HTR-8/SVneo (cell line): ENCODE measurements at places on chromosomes 2 and 18.

GRCh38 chr2:219684721-219685689, 57.6 kb downstream of the SLC4A3 start:
- no peak for DNase-seq

DNA sequence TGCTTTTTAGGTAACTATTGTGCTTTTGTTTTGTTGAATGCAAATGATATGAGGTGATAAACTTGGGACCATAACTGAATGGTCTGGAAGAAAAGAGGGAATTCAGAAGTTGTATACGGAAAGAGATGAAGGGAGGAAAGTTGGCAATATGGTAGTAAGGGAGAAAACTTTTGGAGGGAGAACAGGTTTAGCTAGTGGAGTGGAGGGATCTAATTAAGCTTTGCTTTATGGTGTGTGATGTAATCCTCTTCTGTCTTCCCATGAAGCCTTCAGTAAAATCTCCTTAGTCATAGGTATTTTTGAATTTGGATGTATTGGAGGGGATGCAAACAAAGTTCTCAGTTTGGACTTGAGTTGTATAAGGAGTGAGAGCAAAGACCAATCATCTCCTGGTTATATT, 20.2 kb upstream of the RAB10 start:
- DNase-seq, result no peak

DNA sequence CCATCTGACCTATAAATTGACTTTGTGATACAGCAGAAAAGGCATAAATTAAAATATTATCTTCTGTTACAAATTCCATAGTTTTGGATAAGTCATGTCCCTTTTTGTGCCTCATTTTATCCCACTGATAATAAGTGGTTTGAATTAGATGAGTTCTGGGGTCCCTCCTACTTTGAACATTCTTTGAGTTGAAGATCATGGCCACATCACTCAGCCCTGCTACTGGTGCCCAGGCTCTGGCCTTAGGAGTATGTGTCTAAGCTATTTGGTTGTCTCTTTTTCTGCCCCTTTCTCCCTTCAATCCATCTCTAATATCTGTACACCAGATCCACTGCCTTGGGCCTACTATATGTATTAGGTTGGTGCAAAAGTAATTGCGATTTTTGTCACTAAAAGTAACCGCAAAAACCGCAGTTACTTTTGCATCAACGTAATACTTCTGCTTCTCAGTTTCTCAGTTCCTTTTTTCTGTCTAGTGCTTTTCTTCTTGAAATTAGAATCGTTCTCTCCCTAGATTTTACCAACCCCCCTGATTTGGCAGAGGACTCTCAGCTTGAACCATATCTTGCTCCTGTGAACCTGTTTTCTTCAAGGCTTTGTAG, 362.5 kb upstream of the TNP1 start:
- DNase-seq, result no peak

DNA sequence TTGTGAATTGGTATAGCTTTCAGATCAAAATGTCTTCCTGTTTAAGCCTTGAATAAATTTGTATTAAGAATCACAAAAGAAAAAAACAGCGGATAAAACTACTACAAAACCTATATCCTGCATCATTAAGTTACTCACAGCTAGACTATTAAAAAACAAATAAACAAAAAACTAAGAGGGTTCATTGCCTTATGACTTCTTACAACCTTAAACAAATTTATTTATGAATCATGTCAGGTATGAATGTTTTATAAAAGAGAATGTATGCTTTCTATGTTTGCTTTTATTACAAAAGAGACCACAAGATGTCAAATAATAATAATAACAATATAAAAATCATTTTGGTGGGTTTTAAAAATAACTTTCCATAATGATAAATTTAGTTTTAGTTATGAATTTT, 109.6 kb downstream of the FIGN start:
- no peak for DNase-seq

DNA sequence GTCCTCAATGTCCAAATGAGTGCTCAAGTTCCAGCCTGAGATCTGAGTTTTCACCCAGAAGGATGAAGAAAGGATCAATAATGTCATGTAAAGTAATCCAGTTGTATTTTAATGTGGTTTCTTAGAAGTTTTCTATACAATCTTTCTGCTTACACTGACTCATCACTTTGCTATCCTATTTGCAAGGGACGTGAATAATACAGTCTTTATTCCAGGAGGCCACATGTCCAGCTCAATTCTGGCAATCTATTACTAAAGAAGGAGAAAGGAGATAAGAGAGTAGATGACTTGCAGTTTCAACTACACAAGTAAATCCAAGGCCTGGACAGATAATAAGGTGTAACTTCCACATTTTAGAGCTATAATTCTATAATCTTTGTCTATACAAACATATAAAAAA, 601.1 kb upstream of the SETBP1 start:
- DNase-seq, result no peak

DNA sequence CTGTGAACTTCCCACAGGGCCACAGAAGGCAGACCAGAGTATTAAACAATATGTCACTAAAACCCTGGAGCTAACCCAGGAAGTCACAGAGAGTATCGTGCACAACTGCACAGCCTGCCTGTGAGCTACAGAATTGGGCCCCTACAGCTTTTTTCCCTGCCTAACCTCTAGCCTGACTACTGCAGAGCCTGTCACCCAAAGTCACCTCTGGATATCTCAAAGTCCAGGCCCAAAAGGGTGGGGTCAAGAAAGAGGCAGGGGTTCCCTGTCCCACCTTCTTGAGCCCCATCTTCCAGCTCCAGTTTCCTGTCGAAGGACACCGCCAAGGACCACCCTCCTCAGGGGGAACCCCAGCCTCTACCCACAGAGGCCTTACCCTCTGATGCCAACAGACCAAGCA, 13.5 kb downstream of the GAD1 start:
- DNase-seq, result no peak

GRCh38 chr2:219907011-219907365, 279.6 kb downstream of the SLC4A3 start:
- no peak for DNase-seq

GRCh38 chr2:239381709-239382134, 19.1 kb downstream of the HDAC4 start:
- no peak for DNase-seq

DNA sequence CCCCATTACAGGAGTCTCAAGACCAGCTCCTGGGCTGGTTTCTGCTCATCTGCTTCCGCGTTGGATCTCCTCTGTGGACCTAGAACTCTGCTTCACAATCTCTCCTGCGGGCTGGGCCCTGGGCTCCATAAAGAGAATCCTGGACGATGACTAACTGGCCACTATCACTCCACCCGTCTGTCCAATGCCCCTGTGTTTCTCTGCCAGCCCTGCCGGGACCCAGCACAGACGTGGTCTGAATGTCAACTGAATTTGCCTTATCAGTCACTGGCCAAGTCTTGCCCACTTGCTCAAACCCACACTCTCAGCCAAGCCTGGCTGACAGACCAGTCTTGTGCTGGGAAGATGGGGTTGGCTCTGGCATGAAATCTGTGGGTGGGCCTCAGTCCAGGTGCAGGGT, 17.4 kb downstream of the KIF3C start:
- no peak for DNase-seq

- DNase-seq, result no peak
Observed at GRCh38 chr2:224261326-224261725, 140.6 kb downstream of the FAM124B start.

GRCh38 chr18:49731860-49732311, 81.4 kb downstream of the ACAA2 start:
- no peak for DNase-seq

DNA sequence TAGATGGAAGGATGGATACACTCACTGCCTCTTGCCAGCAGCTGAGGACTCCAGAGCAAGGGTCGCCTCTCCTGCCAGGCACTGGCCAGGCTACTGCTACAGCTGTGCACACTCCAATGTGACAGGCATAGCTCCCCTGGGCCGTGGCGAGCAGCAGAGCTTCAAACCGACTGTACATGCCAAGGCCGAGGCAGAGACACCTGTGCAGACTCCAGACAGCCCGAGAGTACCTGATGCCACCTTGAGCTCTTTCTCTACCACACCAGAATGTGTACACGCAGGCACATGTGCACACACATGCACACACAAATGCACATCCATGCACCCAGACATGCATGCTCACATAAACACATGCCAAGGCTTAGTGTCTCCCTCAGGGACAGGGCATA, 508.3 kb upstream of the MYT1L start:
- DNase-seq, result no peak

DNA sequence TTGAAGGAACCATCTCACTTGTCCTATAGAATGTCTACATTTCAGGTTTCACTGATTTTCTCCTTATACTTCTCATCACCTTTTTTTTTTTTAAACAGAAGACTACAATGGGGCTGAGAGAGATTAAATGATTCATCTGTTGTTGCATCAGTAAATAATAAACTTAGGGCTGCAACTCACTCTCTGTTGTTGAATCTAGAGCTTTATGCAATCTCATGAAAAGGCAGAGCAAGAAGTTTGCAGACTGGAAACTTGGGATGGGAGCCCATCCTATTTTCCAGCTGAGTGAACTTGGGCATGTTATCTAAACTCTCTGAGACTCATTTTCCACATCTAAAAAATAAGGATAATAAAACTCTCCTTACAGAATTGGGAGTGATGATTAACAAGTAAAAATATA, 58.4 kb downstream of the PDE1A start:
- no peak for DNase-seq

DNA sequence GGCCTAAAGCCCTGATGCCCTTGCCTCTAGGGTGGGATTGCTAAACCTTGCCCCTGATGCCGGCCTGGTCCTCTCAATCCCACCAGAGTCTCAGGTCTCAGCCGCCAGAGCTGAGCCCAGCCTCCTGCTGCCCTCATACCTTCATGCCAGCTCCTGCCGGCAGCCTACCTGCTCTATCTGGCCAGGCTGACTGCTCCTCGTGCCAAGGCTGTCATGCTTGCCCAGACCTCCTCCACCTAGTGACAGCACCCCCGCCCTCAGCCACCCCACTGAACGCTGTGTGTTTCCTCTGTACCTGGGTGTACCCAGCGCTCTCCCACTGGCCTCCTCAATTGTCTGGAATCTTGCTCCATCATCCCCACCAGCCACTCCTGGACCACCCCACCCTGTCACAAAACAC, 120.1 kb downstream of the CACNB4 start:
- no peak for DNase-seq

DNA sequence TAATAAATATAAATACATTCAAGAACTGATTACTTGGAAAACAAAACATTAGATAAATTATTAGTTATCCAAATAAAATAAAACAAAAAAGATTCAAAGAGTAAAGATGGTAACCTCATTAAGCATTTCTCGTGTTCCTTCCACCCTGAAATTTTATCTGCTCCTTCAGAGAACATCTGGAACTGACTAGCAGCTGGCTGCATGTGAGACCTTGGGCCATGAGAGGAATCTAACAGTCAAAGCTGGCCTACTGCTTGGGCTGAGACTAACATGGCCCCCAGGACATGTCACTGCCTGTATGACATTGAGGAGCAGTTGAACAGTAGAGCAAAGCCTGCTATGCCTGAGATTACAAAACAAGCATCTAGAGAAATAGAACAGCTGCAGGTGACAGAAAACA, 208.5 kb upstream of the ZSWIM2 start:
- no peak for DNase-seq

DNA sequence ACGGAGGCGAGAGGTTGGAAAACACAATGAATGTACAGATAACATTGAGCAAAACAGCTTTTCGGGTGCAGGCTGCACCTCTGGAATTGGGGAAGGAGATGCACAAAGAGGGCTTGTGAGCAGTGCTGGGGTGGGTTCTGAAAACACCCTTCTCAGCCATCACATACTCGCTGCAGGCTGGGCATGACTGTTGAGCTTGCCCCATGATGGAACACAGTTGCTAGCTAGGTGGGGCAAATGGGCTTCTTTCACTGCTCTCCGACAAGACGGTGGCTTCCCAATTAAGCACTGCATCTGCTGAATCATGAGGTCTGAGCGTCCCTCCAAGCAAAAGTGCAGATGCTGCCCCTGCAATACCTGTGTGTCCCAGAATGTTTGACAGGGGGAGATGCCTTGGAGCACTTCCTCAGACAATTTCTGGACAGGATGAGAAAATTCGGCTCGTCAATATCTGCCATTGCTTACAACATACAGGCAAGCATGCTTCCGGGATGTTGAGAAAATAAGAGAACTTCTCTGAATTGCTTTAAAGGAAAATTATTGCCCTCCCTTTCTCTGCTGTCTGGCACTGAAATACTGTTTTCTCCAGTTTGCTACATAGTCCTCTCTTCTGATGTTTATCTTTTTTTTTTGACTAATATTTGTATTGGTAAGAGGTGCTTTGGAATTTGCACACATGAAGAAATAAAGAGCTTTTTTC, 77.3 kb upstream of the SH3BP4 start:
- DNase-seq, result no peak

- DNase-seq, result peak; percentile 84
Observed at GRCh38 chr2:234840336-234840735, 111.5 kb upstream of the SH3BP4 start.

DNA sequence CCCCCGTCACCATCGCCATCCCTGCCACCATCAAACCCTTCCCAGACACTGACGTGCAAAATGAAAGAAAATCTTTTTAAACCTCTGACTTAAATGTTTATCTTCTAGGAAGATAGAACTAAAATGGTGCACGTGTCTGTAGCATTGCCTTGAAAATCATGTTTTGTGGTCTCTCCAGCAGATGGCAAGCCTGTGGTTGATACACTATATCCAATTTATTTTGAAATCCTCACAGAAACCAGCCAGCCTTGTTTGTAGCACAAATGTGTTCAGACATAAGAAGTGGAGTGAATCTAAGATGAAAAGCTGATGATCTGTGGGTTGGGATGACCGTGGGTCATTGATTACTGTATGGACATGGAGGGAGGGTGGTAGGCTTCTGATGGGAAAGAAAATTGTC, 436.2 kb upstream of the SMIM21 start:
- no peak for DNase-seq

DNA sequence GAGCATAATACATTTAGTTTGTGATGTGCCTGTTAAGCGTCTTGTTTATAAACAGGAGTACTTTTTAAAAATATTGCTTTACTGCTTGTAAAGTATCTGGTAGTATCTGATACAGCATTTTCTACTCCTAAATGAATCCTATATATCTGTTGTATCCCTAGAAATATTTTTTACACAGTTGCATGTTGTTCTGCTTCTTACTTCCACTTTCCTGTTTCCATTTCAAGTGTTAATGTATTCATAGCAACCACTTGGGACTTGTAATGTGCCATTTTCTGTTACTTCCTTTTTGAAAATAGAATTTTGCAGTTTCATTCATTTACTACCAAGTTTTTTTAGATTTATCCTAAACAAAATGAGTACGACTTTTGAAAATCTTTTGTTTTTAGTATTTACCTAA, 24.9 kb downstream of the CCNT2 start:
- DNase-seq, result no peak

GRCh38 chr2:25259737-25260124, 82.0 kb downstream of the DNMT3A start:
- DNase-seq, result no peak

DNA sequence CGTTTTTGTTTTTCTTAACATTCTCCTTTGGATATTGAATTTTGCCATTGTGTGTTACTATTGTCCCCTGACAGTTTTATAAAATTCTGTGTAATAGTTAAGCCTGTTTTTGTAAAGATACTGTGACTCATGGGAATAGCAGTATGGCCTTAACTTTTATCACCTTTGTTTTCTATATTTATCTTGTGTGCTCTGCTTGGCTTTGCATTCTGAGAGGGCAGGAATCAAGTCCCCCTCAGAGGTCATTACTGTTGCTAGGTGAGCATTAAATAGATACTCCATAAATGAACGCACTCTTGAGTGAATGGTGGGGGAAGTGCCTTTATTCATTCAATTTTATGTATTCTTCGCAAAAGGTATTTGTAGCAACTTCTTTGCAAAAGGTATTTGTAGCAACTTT, 160.0 kb downstream of the PHLPP1 start:
- DNase-seq, result no peak
